ENCODE measurements at places on chromosomes 16 and 17.

- no peak for DNase-seq
These were observed 145.2 kb downstream of the MYO1D start for GRCh38 chr17:32731556-32732295.

GRCh38 chr16:70349783-70350182, 3.1 kb downstream of the DDX19A start:
- DNase-seq: no peak

DNA sequence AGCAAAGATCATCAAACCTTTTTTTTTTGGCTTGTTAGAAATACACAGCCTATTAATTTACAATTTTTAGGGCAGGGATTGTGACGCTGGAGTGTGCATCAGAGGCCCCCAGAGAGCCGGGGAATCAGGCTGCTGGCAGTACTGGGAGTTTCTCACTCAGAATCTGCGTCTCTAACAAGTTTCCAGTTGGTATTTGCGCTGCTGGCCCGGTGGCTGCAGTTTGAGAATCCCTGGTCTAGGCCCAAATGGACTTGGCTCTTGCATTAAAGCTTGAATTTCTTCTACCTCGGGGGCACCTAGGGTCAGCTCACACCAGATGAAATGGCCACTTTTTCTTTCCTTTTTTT, 150.9 kb upstream of the CIBAR2 start:
- no peak for DNase-seq

GRCh38 chr16:67666032-67666551, 458 bp downstream of the ENKD1 start:
- no peak for DNase-seq

GRCh38 chr17:43530288-43531081, 15.7 kb downstream of the ETV4 start:
- DNase-seq: peak; percentile 57

DNA sequence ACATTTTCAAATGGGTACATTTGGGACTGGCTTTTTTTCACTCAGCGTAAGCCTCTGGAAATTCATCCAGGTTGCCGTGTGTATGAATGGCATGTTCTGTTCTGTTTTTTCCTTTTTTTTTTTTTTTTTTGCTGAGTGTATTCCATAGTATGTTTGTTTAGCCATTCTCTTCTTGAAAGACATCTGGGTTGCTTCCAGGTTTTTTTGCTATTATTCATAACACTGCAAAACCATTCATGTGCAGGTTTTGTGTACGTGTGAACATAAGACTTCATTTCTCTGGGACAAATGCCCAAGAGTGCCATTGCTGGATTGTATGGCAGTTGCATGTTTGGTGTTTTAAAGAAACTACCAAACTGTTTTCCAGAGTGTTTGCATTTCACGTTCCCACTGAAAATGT, 335.9 kb upstream of the TNRC6C start:
- no peak for DNase-seq

- DNase-seq: no peak
These were observed 37.9 kb downstream of the CIBAR2 start for GRCh38 chr16:85074225-85074914.

DNA sequence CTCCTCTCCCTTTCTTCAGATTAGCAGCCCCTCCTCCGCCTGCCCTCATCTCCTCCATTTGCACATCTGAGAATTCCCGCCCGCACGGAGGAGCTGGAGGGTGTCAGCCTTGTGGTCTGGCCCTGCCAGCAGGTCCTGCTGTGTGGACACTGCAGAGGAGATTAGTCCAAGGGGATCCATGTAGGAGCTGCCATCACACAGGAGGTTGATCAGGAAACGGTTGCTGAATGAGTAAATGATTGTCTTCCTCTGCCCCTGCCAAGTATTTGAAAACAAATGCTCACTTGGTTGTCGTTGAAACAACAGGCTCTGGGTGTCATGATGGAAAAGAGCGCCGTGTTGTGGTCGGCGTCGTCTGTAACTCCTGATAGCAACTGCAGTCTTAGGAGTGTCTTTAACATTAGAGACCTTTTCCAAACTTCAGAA, 63.8 kb upstream of the CHMP6 start:
- no peak for DNase-seq

DNA sequence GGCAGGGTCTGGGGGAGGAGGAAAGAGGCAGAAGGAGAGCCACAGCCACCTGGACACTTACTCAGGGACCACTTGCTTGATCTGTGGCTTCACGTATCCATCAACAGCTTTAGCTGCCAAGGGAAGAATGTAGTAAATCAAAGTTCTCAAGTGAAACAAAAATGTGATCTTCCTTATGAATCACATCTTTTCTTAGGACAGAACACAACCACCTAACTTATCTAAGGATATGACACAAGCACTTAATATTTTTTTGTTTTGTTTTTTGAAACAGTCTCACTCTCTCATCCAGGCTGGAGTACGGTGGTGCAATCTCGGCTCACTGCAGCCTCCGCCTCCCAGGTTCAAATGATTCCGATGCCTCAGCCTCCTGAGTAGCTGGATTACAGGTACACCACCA, 8.4 kb upstream of the GHDC start:
- DNase-seq: no peak

DNA sequence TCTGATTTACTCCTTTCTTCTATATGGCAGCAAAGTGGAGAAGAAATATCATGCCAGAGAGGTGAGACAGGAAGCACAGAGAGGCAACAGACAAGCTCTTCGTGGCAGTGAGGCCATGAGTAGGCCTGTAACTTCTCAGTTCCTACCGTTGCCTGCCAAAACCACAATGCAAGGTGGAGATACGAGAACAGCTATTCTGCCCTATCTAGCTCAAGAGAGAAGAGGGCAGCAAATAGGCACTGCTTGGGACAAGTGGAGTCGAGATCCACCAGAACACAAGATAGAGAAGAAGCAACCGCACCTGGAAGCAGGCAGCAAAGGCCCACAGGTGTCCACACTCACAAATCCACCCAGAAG, 24.8 kb downstream of the RANBP10 start:
- DNase-seq: no peak

DNA sequence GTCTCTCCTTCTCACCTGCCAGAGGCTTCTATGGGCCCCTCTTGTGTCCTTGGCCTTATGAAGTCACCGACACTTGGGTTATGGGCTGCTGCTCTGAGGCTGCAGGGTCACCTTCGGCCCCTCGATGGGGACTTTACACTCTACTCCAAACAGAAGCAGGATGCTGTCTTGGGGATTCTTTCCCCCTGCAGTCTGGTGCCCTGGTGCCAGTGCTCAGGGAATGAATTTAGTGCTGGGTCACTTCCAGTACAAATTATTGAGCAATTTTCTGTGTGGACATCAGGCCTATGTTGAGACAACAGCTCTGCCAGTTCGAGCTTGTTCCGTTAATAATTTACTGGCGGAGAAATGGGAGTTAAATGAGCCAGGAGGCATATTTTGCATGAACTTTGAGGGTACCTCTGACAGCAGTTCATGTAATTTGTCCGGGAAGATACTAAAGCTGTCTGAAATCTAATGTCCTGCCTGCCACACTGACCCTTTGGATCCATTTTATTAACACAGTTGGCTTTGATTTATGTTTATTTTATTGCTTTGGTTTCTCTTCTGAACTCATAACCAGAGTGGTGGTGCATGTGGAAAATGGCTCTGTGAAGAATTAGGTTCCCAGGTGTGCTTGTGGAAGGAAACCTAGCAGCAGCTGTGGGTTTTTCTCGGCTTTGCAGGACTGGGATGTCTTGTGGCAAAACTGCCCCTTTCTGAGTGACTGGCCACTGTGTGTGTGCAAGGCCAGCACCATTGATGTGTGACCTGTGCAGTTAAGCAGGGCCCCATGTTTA, 34.1 kb upstream of the DHX8 start:
- DNase-seq: no peak

DNA sequence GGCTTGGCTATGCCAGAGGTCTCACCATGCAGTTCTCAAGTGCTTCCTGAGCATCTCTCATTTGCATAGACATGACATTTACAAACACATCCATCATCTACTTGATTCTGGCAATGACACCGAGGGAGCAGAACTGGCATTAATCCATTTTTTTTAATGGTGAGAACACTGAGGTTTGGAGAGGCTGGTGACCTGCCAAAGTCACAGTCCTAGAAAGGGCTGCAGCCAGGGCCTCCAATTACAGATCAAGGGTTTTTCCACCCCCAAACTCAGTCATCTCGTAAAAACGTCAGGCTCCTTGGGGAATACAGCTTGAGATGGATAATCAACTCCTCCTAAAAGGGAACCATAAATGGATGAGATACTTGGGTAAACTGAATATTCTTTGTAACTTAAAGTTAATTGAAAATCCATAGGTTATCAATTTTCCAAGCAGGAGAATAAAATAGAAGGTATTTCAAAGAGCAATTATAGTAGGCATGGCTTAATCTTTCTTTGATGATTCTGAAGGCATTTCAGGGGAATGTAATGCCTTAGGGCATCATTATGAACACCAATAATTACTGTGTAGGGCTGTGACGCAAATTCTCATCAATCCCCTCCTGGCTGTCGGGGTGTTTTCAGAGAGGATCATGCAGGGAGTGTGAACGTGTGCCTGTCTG, 9.4 kb upstream of the MEOX1 start:
- DNase-seq: no peak

Data from CMK (cell line).